Panc1 (cell line): ENCODE measurements at places on chromosomes 5 and 9.

DNA sequence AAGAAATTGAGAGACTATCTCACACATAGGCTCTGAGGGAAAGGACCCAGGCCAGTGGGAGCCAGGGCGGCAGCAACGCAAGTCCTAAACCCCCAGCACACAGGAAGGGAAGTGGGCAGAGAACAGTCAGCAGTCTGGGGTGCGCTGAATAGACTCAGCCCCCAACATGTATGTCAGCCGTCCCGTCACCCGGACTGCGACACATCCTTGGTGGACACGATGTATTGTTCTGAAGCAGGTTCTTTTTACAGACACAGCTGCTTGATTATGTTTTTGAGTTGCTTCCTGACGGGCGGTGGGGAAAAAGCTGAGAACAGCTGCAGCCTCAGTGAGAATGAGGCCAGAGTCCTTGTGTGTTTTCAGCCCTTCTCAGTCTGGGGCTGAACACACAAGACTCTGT is 64.1 kb upstream of the CXCL14 start:
- no peak for DNase-seq

GRCh38 chr5:151454166-151454565 is 6.8 kb downstream of the SLC36A1 start:
- no peak for DNase-seq

GRCh38 chr5:89534331-89534730 is 651.3 kb upstream of the MEF2C start:
- no peak for DNase-seq

DNA sequence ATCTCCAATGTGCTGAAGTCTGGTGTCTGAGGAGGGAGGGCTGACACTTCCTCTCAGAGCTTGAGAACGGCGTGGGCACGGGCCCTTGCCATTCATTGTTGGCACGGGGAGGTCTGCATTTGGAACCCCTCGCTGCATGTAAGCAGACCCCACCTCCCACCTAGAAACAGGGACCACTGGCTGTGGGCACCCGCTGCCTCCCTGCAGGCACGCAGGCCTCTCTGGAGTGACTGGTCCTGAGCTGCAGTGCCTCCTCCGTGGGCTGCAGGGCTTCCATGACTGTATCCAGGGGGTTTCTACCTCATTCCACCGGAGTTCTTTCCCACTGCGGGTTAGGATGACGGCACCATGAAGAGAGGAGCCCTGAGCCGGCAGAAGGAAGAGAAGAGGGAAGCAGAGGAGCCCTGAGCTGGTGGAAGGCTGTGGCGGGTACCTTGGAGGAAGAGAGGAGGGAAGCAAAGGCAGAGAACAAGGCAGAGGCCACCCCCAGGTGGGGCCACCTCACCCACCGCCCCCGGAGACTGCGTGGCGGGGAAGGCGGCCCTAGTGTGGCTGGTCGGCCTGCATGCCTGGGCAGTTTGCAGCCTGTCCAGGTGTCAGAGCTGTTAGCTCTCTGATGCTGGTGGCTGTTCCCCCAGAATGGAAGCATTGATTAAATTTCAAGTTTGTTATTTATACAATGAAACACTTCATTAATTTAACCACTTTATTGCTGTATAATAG is 74.9 kb upstream of the CACNA1B start:
- no peak for DNase-seq

- DNase-seq, result no peak
These were observed at the start of gene TRIM52 for GRCh38 chr5:181260720-181261319. Gene TRIM52, minus strand, starts transcription at chr5:181261143. Its CDS starts 330 bp downstream, at chr5:181260813.

GRCh38 chr5:181236954-181237641 is 6.6 kb downstream of the RACK1 start:
- DNase-seq, result no peak

DNA sequence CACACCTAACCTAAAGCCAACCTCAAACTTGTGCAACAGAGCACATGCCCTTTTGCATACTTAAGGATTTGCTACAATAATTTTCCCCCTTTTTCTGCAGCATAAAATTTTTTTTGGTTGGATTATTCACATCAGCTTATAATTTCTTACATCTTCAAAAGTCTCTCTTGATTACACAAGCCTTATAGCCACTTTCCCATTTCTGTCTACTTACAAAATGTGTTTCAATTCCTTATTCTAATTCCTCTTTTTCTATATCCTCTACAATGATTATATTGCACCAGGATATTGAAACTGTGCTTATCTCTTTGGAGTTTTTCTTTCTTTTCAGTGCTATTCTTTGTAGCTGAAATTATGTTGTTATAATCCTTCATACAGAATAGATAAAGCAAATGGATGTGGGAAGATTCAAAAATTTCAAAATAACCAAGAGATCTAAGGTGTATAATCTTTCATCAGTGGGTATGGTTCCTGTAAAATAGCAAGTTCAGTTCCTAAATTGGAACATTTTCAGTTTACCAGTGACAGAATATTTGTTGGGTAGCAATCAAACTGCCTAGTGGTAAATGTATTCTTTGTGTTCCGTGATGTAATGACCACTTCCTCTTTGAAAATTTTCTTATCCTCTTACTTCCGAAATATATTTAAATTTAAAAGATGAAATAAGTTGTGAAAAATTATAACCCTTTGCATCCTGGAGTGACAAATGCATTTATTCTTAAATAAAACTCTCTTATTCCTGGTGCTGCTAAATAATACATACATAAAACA is 386.8 kb upstream of the CHD1 start:
- DNase-seq, result no peak

- no peak for DNase-seq
These were observed 204.9 kb downstream of the CHSY3 start for GRCh38 chr5:130109152-130109551.

DNA sequence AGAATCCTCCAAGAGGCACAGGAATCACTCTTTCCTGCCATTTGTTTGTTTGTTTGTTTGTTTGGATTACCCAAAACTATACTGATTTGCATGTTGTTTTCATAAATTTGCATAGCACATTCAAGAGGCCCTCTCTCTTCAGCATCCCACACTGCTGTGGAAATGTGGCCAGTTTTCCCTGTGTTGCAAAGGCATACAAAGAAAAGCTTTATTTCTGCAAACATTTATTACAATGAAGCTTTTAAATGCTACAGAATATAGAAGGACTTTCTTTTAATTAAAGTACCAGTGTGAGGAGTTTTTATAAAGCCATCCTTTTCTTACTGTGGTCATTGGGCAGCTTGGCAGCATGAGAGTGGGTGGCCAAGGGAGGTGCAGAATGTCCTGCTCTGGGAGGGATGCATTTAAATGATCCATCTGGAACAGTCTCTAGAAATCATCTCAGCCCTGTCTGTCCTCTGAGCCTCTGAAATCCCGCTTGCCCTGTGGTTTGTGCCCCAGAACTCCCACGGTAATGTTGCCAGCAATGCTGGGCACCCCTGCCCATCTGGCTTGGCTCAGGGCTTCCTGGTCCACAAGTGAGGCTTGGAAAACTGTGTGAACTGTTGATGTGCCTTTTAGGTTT is 356.8 kb upstream of the KIF2A start:
- DNase-seq, result no peak
